ENCODE measurements at places on chromosomes 4 and X.

GRCh38 chr4:73800206-73800605, 36.3 kb upstream of the CXCL6 start:
- no peak for DNase-seq

DNA sequence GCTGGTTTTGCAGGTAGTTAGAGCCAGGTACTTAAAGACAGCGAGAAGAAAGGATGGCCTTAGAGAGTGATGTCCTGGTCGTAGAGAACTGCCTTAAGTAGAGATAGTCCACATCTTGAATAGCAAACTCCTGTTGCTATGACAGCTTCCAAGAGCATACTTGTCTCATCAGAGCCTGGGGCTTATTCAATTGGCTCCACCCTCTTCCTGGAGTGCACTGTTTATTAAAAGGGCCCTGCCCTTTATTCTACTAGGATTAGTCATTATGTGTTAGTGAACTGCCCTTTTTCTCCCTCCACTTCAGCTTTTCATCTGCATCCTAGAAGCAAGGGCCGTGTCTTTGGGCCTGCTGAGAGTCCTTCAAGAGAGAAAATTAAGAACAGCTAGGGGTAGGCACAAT, 94.5 kb upstream of the EOLA2 start:
- no peak for DNase-seq

- DNase-seq, result no peak
Observed at GRCh38 chr4:101140228-101140627, 207.1 kb downstream of the PPP3CA start.

DNA sequence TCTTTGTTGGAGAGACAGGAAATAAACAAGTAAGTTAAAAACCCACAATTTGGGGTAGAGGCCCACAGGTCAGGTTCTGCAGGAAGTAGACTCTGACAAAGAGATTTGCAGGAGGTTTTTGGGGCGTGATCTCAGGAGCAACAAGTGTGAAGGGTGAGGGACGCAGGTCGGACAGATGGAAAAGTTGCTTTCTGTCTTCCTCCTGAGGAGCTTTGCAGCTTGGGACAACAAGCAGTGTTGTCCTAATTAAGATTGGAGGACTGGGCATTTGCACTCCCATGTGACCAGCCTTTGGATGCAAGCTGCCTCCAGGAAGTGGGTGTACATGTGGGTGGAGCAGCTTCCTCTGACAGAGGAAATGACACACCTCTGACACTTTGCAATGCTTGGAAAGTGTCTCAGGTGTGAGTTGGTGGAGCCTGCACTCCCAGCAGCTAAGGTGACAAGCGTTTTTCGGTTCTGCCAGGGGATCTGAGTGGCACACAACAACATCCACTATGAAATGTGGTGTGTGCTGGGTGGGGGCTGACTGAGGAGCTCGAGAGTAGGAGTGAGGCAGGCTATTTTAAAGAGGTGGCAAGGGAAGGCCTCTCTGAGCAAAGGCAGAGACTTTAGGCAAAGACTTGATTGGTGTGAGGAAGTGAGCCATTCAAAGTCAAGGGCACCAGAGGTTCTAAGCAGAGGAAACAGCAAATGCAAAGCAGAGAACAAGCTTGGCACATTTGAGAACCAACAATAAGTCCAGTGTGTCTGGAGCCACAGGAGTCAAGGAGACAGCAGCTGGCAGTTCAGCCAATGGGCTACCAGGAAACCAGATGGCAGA, 339.8 kb upstream of the GATB start:
- DNase-seq, result peak; percentile 44

DNA sequence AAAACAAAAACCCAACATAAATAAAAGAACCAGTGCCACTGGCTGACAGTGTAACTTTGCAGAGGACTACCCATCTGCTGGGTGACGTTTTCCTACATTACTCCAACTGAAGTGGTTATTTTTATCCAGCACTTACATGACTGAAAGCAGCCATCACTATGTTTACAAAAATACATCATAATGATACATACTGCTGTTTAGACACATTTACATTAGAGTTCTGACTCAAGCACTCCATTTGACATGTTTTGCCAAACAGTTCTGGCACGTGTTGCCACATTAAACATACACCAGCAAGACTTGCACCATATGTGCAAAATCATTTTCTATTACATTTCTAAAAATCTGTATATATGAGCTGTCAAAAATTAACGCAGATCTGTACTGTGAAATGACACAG, 39.6 kb downstream of the BEND4 start:
- DNase-seq, result no peak

DNA sequence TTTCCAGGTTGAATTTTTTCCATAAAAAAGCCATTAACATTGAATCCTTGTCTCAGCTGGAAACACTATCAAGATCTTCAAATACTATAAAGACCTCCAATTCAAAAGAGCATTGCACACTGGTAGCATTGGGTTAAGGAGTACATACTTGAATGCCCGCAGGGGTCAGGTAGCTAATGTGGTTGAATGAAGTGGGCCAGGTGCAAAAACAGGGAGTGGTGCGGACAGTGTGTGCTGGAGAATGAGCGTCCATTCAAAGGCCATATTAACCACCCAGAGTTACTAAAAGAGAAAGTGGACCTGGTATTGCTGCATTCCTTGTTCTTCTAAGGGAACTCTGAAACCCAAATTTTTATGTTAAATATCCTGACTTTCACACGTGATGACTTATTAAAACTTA, 91.6 kb downstream of the NYX start:
- DNase-seq, result no peak

DNA sequence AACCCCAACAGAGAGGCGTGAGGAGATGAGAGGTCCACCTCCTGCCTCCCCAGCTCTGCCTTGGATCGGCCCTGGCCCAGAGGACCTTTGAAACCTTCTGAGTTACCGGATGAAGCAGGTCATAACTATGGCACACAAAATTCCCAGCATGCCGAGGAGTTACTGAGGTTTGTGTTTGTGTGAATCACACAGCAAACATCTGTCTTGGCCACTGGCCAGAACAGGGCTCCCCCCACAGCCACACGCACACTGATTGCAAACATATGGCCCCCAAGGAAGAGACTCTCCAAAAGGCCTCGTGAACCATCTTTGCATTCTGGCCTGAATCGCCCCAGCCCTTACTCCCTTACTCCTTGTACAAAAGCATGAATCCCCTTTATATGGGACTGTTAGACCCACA, 18.9 kb downstream of the RPS4X start:
- DNase-seq, result no peak

DNA sequence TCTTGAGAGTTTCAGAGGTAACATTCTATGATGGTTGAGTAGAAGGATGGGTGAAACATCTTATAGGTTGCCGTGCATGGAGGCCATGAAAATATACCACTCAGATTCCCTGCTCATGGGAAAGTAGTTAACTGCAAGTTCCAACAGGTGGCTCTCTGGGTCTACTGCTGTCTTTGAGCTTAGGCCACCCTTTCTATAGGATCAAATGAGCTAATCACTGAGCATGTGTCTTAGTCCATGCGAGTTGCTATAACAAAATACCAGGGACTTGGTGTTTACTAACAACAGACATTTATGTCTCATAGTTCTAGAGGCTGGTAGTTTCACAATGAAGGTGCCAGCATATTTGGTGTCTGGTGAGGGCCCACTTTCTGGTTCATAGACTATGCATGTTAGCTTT, 144.8 kb upstream of the UNC5C start:
- no peak for DNase-seq

- no peak for DNase-seq
Observed at GRCh38 chrX:98071331-98071730, 1187.6 kb downstream of the RPA4 start.

- peak; percentile 2 for DNase-seq
Observed at GRCh38 chrX:53481816-53482465, 47.8 kb upstream of the HSD17B10 start.

GRCh38 chrX:4315891-4316290, 602.4 kb upstream of the PRKX start:
- DNase-seq, result no peak

Measured in stimulated activated CD8-positive, alpha-beta memory T cell treated with anti-CD3 and anti-CD28 coated beads, Interleukin-7, amount 100 ng/mL, for 1 hour (primary cell).